Esophagus squamous epithelium (tissue), 5 donors: ENCODE measurements at places on chromosomes 5 and 9. TPM values are rescaled to one million over a fixed set of nuclear protein-coding genes. Genes with fewer than 3 reads are reported as not detected.

DNA sequence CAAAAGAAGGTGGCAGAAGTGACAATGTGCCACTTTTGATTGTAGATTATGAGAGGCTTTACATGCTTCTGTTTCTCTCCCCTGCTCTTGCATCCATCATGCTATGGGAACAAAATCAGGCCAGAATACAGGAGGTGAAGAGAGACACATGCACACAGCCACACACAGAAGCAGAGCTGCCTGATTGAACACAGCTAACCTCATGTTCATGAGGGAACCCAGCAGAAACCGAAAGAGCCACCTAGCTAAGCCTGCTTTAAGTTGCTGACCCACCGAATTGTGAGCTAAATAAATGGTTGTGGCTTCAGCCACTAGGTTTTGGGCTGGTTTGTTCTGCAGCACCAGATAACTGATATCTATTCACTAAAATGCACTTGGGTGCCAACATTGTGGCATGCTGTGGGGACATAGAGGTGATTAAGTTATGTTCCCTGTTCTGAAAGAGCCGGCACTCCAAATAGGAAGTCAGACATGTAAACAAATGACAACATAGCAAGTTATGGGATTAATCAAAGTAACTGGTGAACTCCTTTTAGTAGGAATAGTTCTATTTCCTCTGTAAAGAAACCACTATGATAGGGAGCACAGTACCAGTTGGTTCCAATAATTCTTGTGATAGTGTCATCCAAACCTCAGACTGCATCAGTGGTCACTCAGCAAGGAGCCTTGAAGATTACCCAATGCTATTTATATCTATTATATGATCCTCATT lies 93.6 kb upstream of the TNC start:
- no peak for DNase-seq

- DNase-seq, result no peak
These were observed 171.2 kb downstream of the DOCK8 start for GRCh38 chr9:385818-386398.

The PGM5 gene
- 31.9 TPM for total RNA-seq

The CDC25C gene
- total RNA-seq, result 0.80 TPM

The BAG1 gene
- 87.7 TPM for total RNA-seq

The PLCXD3 gene
- total RNA-seq, result 0.13 TPM

DNA sequence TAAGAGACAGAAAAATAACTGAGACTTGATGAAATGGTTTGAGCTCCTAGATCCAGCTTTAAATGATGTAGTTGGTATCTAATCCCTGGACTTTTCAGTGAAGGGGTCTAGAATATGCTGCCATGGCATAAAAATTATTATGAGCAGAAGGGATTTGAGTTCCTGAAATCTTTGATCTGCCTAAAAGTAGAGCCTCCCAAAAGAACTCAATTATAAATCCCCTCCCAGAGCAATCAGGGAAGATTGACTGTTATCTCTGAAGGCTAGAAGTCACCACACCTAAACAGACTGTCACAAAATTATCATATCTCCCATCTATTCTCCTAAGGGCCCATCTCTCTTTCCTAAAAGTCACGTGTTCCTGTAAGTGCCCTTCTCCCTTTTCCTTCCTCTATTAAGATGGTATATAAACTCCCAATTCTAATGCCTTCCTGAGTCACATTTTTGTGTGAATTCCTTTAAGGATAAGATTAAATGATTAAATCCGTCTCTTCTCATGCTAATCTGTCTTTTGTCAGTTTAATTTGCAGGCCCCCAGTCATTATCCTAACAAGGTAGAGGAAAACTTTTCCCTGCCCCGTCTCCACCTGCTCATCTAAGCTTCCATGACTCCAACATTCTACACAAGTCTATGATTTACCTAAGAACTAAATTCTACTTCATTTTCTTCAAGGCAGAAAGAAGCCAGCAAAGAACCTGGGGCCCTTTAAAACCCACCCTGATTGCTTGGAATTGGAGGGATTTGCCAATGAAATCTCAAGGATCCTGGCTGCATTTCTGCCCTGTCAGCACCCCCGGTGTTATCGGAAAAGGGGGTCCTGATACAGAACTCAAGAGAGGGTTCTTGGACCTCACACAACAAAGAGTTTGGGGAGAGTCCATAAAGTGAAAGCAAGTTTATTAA lies 47.1 kb upstream of the PWWP2A start:
- DNase-seq, result no peak

The OR13D1 gene
- total RNA-seq, result not detected

DNA sequence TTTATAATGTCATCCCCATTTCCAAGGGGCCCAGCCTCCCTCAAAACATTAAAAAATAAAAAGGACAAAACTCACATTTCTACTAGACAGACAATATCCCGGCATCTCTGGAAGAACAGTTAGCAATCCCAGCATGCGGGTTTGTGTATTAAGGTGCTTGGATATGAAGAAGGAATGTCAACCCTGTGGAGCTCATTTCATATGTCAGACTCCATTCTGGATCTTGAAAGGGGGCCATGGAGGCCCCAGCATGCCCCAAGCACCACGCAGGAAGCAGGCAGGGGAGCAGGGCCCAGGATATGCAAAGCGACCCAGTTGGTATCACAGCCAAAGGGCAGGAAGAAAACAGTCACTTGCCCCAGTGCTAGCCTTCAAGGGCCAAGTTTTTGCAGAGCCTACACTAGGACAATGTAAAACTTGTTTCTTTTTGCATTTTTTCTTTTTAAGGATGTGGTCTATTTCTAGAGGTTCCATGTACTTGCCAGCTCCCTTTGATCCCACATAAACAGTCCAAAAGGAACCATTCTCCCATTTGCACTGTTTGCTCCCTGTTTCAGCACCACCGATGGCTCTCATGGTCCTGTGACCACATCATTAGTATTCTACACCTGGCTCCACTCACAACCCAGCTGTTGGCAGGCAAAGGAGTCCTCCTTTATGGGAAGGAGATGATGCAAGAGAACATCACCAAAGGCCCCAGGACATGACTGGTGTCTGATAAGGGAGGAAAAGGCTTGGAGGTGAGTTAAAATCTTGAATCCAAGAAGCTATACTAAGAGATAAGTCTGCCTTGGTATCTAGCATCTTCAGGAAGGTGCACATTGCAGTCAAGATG lies 58.3 kb downstream of the FGF1 start:
- DNase-seq, result no peak

- DNase-seq, result no peak
These were observed 46.7 kb downstream of the PAX5 start for GRCh38 chr9:36987409-36987808.

The FLT4 gene
- total RNA-seq, result 2.6 TPM

DNA sequence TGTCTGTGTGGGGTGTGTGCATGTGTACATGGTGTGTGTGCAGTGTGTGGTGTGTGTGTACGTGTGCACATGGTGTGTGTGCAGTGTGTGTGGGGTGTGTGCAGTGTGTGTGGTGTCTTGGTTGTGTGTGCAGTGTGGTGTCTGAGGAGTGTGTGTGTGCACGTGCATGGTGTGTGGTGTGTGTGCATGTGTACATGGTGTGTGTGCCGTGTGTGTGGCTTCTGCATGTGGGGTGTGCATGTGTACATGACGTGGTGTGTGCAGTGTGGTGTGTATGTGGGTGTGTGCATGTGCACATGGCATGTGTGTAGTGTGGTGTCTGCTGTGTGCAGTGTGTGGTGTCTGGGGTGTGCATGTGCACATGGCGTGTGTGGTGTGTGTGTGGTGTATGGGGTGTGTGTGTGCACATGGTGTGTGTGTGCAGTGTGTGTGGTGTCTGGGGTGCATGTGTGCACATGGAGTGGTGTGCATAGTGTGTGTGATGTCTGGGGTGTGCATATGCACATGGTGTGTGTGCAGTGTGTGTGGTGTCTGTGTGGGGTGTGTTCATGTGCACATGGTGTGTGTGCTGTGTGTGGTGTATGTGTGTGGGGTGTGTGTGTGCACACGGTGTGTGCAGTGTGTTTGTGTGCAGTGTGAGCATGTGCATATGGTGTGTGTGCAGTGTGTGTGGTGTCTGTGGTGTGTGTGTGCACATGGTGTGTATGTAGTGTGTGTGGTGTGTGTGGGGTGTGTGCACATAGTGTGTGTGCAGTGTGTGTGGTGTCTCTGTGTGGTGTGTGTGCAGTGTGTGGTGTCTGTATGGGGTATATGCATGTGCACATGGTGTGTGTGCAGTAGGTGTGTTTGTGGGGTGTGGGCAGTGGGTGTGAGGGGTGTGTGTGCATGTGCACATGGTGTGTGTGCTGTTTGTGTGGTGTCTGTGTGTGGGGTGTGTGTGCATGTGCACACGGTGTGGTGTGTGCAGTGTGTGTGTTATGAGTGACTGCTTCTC lies 40.6 kb upstream of the ZNG1F start:
- no peak for DNase-seq

DNA sequence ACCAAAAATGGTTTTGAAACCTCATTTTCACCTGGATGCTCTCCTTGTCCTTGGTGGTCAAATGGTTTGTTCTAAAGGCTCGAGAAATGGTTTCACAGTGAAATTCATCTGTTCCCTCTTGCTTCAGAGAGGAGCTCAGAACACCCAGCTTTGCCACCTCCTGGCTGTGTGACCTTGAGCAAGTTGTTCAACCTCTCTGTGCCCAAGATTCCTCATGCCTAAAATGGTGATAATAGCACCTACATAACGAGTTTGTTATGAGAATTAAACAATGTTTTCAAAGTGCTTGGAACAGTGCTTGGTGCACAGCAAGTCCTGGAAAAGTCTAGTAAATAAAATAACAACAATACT lies 6.5 kb upstream of the GADD45G start:
- no peak for DNase-seq

DNA sequence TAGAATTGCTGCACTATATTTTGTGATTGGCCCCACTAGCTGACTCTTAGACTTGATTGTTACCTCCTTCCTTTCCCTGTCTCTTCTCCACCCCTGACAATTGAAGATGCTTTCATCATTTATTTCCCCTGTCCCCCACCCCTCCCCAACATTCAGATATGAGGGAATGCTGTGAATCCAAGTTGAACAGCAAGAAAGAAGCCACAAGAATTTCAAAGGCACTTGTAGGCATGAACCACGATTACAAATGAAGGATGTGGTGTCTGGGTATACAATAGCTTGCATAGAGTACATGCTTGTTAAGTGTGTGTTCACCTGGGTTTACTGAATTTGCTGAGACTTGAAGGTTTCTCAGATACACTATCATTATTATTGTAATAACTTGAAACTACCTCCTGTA lies 78.3 kb upstream of the TRIO start:
- DNase-seq, result no peak
